ENCODE measurements at places on chromosomes 16 and 17.

GRCh38 chr16:28053461-28053860 is 10.1 kb downstream of the GSG1L start:
- no peak for DNase-seq

DNA sequence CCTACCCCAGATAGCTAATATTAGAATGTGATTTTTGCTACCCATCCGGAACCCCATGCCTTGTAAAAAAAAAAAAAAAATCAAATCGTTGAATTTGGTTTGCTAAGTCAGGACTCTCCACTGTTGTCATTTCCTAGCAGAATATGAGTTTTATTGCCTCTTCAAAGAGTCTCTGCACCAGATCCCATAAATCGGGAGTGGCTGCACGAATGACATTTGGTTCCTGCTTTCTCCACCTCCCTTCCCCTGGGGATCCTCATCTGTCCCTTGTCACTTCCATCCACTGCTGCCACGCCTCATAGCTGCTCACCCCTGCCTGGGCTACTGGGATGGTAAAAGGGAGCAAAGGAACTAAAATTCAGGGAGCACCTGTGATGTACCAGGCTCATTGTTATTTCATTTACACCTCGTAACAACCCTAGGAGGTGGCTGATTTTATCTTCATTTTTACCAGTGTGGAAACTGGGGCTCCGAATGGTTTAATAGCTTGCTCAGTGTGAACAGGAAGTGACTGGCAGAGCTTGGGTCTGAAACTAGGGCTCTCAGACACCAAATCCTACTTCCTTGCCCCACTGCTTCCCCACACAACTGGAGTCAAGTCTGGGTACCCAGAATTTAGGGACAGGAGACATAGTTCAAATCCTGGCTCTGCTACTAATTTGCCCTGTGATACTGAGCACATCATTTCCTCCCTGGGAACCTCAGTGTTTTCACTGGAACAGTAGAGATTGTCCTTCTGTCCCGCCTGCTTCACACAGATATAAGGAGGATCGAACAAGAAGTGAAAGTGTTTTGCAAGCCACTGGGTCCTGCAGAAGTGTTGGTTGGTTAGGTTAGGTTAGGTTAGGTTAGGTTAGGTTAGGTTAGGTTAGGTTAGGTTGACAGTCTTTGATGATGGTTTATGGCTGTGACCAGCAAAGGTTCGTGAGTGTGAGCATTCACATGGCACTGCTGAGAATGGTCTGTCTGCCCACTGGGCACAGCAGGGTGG is 585 bp upstream of the KRT36 start:
- DNase-seq = no peak

GRCh38 chr16:48232493-48233040 is 11.5 kb upstream of the LONP2 start:
- DNase-seq = no peak

- no peak for DNase-seq
Observed at GRCh38 chr16:85459529-85460251, 153.4 kb upstream of the GSE1 start.

DNA sequence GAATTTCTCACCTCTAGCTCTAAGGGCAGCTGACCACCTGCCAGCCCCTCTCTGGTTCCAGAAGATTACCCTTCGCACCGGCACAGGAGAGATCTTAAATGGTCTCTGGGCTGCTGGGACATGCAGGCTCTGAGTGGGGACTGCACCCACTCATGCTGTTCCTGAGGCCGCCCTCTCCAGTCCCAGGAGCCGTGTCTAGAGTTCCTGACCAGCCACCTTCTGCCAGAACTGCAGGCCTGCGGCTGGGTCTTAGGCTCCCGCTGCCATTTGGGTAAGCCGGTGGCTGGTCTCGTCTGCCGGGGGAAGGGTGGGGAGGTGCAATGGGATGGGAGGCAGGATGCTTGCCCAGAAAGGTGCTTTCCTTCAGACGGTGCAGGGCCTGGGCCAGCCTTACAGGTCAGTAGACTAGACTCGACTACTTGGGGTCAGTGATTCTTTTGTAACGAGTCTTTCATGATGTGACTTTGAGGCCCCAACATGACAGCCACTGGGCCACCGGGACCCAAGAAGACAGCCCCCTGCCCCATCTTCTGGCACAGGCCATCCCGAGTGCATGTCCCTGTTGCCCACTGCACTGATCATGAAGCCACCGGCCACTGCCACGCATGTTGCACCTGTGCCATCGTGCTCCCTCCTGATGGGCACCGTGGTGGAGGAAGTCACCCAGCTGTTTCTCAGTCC is 26.4 kb downstream of the B9D1 start:
- no peak for DNase-seq

DNA sequence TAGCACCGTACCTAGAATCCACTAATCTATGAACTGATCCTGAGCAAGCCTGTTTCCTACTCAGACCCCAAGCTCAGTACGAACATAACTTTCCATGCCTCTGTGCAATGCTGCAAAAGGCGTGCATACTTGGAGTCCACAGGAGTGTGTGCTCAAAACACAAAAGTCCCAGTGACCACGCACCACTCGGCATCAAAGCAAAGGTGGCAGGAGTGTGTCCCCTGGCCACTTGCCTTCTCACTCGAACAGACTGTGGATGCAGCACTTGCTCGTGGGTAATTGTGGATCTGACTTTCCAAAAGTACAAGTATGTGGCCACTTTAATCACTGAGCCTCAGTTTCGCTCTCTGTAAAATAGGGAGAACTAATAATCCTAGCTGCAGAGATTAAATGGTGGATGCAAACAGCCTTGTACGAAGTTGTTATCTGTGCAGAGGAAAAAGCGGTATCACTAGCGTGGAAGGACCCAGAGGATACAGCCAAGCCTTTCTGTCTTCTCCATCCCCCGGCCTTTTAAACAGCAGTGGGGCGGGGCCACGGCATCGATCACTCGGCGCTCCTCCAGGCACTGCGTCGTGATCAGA is 311 bp upstream of the KDM8 start:
- DNase-seq = peak; percentile 93

DNA sequence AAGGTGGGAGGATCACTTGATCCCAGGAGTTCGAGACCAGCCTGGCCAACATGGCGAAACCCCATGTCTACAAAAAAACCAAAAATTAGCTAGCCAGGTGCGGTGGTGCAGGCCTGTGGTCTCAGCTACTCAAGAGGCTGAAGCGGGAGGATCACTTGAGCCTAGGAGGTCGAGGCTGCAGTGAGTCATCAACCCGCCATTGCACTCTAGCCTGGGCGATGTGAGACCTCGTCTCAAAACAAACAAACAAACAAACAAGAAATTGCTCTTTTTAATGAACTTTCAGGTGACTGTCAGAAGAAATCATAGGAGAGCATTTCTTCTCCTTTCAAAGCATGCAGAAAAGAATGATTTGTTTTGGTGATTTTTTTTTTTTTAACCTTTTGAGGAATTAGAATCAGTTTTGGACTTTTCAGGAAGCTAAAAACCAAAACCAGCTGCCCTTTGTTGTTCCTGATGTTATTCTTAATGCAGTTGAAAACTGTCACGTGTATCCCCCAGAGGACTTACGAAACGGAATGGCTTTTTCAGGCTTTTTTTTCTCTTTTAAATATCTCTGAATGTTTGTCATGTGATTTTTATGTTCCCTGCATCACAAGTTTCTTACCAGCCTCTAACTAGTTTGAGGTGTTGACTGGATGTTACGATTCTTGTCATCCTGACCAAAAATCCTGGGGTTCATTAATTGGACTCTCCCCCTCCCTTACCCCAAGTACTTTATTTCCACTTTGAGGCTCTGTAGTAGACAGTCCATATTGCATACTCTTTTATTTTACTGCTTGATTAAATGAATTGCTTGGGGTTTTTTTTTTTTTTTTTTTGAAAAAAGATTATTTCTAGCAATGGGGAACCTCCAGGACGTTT is 34.1 kb downstream of the SNX29 start:
- DNase-seq = no peak

GRCh38 chr17:5607946-5608345 is 23.6 kb upstream of the NLRP1 start:
- DNase-seq = no peak

GRCh38 chr17:64546716-64547115 is 39.9 kb downstream of the CEP95 start:
- DNase-seq = no peak

DNA sequence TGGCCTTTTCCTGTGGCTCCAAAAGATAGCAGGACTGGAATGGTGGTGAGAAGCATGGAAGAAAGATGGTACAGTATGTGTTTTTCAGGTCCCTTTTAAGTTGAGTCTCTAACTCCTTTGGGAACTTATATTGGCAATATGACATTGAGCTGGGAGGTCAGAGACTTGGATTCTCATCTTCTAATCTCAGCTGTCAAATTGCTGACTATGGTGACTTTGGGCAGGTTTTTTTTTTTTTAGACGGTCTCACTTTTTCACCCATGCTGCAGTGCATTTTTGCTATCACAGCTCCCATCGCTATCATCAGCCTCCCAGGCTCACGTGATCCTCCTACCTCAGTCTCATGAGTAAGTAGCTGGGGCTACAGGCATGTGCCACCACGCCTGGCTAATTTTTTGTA is 15.1 kb upstream of the CDK5R1 start:
- no peak for DNase-seq

DNA sequence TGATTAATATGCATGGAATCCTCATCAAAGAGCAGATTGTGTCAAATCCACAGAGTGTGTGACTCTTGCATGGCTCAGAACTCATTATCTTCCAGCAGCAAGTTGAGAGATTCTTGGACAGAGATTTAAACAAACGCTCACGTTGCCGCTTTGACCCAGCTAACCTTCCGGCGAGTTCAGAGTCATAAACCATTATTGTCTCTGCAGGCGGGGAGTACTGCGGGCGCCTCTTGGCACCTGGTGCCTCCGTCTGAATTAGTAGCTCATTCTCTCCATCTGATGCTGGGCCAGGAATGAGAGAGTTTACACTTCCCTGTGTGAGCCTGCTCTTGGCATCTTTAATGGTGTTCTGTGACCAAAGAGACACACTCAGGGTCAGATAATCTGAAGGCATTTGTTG is 138.6 kb upstream of the WSCD1 start:
- no peak for DNase-seq

GRCh38 chr16:74999609-75000480 is 1.0 kb downstream of the ZNRF1 start:
- peak; percentile 73 for DNase-seq

DNA sequence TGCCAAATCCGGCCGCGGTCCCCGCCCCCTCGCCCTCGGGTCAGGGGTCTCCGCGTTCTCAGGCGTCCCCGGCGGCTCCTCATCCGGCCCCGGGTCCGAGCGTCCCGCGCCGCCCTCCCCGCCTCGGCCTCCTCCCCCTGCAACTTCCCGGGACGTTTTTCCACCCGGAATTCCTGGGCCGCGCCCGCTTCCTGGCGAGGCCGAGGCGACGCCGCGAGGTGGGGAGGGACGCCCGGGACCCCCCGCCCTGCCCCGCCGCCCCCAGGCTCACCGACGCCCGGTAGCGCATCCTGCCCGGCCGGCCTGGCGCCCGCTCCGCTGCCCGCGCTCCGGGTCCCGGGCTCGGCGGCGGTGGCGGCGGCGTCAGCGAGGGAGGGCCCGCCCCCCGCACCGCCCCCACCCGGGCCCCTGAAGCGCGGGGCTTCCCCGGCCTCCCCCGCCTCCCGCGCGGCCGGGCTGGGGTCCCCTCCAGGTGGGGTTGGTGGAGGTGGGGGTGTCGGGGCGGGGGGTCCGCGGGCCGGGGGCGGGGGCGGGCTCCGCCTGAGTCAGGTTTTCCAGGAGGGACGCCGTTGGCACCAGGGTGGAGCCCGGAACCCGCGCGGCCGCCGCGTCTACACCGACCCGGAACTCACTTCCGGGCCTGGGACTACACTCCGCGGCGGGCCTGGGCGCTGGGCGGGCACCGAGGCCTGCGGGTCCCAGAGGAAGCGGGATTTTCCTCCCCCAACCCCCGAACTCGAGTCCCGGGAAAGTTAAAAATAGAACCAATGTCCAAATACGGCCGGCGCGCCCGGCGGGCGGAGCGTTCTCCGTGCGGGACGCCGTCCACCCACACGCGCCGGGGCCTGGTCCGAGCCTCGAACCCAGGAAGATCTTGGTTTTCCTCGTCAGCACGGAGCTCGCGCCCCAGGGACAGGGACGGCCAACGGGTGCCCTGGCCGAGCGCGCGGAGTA is 6.8 kb downstream of the MYO1C start:
- peak; percentile 66 for DNase-seq

- no peak for DNase-seq
Observed at GRCh38 chr16:62249069-62249468, 212.8 kb upstream of the CDH8 start.

DNA sequence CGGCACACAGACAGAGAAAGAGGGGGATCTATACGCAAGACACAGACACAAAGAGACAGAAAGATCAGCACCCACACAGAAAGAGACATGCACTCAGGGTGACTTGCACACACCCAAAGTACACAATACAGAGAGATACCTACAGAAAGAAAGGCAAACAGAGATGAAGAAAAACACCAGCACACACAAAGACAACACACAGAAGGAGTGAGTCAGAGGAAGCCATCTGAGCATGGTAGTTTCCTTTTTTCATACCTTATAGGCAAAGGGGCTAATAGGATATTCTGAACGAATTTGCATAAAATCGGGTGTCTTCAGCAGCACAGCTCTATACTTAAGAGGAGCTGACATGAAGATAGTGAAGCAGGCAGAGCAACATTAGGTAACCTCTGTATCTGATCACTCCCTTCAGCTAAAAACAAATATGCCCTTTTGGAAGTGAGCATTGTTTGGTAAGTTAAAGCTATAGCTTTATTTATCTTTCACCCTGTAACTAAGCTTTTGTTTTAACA is 198.6 kb downstream of the AATF start:
- DNase-seq = no peak

- no peak for DNase-seq
Observed at GRCh38 chr16:30903002-30903401, 6.6 kb downstream of the CTF1 start.

- DNase-seq = no peak
Observed at GRCh38 chr16:30335598-30336474, 19.3 kb downstream of the CD2BP2 start.

DNA sequence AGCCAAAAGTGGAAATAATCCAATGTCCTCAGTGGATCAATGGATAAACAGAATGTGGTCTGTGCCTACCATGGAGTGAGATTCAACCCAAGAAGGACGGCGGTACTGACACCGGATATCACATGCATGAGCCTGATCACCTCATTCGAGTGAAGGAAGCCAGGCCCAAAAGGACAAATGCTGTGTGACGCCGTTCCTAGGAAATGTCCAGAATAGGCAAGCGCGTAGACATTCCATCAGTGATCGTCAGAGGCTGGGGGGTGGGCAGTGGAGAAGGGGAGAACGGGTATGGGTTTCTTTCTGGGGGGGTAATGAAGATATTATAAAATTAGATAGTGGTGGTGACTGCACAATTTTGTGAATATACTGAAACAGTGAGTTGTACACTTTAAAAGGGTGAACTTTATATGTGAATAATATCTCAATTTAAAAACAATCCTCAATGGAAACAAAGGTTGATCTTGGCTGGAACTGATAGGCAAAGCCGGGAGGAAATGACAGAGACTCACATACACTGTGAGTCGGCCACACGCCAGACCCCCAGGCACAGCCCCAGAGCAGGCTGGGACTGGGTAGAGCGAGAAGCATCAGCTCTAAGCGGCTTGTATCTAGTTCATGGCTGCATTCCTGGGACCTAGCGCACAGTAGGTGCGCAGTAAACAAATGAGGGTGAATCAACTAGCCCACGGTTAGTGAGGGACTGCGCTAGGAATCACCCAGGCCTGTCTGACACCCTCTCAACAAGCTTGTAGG is 3.5 kb downstream of the DBNDD1 start:
- DNase-seq = no peak
